ENCODE measurements at places on chromosomes 5 and 9.

GRCh38 chr5:136191304-136192014, 1.5 kb downstream of the SMIM32 start:
- no peak for DNase-seq

- no peak for DNase-seq
These were observed 937.2 kb upstream of the DMAC1 start for GRCh38 chr9:8736805-8737204.

GRCh38 chr5:41649659-41650058, 139.3 kb upstream of the PLCXD3 start:
- DNase-seq: no peak

- no peak for DNase-seq
These were observed 460.0 kb downstream of the PSAT1 start for GRCh38 chr9:78756813-78757510.

DNA sequence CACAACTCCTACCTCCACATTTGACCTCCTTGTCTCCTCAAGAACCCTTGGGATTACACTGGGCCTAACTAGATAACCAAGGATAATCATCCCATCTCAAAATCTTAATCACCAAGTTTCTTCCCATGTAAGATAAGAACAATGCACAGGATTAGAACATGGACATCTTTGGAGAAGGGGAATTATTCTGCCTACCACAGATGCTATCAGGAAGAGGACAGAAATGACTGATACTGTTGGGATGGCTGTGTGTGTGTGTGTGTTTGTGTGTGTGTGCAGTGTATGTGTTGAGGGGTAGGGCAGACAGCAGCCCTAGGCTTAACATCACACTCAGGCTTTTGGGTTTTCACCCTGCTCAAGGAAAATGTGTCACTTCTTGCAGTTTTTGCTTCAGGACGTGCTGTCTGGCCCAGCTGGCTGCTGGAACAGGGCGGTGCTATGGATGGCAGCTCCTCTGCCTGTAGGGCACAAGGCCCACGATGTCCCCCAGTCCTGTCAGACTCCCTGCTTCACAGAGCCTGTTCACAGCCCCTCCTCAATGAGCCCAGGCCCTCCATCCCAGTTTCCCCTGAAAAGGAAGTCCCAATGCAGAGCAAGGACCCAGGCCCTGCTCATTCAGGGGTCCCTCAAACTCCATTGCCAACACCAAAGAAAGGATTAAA, 7.7 kb downstream of the CA9 start:
- DNase-seq: no peak

DNA sequence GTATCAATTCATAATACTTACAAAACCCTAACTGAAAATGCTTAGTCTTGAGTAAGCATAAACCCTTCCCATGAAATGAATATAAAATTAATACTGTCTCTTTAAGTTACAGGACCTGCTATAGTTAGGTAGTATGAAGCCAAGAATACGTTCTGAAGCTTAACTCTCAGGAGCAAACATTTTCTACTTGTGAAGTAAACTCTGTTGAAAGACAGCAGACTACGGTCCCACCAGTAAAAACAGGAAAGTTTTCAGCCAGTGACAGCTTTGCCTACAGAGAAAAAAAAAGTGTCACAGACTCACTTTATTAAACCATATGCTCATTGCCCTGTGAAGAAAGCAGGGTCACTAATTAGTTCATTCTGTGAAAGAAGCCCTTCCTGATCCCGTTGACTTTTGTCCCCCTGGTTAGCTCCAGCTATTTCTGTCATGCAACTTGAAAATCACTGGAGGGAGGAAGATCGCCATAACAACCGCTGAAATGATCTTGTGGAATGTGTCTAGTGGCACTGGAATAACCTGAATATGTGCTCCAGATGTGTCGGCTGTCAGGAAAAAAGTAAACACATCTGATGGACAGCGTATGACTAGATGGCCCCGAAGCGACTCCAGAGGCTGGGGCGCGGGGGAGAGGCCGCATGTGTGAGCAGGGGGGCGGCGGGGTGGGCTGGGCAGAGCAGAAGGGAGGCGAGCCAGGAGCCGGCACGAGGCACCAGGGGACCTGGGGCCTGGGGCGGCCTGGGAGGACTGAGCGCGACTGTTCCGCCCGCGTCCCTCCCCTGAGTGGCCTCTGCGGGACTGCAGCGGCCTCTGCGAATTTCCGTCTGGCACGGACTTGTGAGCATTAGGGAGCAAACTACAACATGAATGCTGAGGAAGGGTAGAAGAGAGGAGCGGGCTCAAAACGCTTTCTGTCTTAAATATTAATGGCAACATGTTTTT, 41.9 kb downstream of the BNC2 start:
- DNase-seq: no peak

- no peak for DNase-seq
These were observed 63.8 kb upstream of the ZNF462 start for GRCh38 chr9:106799152-106799551.

GRCh38 chr9:119818726-119819435, 449.6 kb upstream of the BRINP1 start:
- DNase-seq: no peak

DNA sequence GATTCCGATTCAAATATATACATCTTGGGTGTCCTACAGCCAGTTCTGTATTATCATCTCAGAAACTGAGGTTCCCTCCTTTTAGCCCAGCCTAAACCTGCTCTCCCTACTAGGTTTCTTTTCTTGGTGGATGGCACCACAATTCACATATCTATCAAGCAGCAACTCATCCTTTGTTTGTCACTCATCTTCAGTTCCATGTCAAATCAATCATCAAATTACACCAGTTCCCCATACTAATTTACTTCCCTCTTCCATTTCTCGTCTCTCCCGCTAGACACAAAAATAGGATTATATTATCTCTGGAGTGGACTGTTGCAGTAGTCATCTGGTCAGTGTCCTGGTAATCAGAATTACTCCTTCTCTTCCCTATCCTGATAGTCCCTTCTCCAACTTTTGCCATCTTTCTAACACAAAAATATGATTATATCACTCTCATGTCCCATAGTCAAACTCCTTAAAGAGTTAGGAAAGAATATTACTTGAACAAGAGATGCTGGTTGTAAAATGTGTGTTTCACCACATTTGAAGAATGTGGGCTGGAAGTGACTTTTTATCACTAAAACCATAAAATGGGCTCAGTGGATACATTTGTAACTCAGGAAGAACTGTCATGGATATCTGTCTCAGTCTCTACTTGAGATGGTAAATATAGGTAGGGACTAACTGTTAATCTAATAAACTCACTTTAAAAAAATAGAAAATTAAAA, 69.1 kb upstream of the RICTOR start:
- no peak for DNase-seq

DNA sequence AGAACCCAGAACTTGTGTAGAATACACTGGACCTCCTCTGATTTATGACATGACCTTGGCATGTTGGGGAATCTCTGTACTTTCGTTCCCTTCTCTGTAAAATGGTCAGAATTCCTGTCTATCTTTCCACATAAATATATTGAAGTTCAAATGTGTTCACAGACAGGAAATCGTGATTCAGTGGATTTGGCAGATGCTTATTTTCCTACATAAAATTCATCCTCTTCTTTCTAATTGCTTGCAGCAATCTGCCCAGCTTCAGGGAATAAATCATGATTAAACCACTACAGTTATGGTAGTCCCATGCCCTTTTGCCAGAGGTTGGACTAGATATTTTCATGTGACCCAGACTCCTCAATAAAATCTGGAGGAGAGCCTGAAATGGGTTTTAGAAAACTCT, 52.1 kb upstream of the ARL15 start:
- no peak for DNase-seq

DNA sequence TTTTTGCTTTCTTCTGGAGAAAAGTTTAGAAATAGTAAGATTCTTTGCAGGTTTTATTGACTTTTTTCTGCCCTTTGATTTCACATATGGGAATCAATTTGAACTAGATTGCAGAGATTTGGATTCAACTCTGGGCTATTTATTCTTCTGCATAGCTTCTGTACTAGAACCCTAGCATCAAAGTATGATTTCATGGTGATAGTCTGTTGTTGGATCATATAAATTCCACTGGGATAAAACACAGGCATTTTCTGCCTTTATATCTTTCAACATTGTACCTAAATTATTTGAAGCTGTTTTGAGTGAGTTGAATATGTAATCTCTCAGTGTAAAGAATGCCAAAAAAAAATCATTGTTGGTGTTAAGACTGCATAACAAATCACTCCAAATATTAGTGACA, 458.4 kb upstream of the MPDZ start:
- DNase-seq: no peak

- DNase-seq: no peak
These were observed 83.1 kb downstream of the KCNT1 start for GRCh38 chr9:135785013-135785575.

GRCh38 chr9:97659771-97660170, 26.1 kb downstream of the NCBP1 start:
- DNase-seq: no peak

DNA sequence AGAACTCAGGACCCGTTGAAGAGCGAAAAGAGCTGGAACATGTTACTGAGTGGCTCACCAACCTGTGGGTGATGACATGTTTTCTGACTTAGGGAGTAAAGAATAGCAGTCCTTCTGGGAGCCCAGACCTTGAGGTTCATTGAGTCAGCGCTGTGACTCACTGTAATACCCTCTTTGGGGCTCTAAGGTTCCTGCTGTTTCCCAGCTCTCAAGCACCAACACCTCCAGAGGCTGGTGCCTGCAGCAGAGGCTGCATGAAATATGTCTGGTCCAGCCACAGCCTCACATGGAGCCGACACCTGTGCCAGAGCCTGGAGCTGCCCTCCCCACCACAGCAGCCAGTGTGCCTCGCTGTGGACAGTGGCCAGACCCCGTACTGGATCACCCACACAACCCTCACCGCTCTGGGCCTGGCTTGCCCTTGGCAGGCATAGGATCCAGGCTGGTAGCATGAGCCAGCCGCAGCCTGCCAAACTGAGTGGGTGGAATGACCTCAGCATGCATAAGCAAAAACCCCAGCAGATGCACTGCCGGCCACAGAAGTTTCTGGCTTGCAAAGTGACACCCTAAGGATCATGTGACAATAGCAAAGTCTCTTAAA, 143.5 kb upstream of the MRPS30 start:
- DNase-seq: no peak

DNA sequence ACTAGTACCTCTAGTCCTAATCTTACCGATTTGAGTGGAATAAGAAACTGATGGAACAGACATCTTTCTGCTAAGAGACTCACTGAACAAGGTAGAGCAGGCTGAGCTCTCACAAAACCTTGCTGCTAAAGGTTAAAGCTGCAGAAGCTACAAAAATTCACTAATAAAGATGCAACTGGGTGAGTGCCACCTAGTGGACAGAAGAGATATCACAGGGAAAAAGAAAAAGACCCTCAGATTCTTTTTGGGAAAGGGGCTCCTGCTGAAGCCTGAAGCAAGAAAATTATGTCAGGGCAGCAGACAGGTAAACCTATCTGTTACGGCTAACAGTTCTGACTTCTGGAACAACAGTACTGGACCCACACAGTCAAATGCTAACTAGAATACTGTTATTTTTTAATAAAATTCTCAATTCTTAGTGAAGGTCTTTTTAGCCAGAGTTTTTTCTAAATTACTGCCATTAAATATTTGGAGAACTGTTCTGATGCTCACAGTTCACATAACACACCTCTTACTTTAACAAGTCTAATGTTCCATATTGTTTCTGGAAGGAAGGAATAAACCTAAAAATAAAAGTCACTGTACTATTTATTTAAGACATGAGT, 51.2 kb downstream of the DIAPH1 start:
- no peak for DNase-seq

GRCh38 chr9:96617439-96618185, 2.0 kb downstream of the CDC14B start:
- no peak for DNase-seq

All from activated CD4-positive, alpha-beta T cell treated with anti-CD3 and anti-CD28 coated beads for 1 hour (primary cell).